HFF-Myc (cell line): ENCODE measurements at places on chromosomes 13 and 19.
A peak's percentile ranks its signal among the peaks of the same experiment; 100 is the strongest.

DNA sequence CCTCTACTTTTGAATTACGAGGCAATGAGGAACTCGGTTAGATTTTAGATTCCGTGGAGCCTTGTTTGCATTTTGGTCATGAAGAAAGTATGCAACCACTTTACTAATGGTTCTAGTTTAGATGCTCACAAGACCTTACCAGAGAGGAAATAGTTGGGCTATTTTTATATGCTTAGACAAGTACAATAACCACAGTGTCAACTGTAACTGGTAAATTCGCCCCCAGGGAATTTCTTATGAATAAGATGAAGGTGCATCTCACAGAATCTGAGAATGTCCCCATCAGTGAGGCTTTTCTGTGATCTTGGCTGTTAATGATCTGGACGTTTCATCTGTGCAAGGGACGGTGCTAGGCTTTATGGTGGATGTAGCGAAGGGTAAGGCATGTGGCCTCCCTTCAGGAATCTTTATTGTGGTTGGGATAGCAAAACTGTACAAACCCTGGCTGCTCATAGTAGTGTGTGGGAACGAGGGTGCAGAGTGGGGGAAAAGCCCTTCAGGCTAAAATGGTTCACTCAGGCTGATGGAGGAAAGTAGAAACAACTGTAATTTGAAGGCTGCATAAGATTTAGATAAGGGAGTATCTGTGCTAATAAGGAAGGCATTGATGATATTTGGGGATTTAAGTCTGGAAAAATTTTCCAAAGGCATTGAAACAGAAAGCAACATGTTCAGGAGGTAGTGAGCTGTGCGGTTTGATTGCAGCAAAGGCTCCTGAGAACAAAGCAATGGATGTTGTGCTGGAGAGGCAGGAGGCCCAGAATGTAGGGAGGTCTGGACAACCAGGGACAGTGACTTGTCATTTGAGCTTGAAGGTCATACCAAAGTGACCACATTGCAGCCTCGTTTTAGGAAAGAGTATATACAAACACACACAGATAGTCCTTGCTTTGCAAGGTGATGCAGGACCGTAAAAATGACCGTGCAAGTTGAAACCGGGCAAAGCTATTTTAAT is 28.4 kb downstream of the UBAC2 start:
- no peak for DNase-seq

DNA sequence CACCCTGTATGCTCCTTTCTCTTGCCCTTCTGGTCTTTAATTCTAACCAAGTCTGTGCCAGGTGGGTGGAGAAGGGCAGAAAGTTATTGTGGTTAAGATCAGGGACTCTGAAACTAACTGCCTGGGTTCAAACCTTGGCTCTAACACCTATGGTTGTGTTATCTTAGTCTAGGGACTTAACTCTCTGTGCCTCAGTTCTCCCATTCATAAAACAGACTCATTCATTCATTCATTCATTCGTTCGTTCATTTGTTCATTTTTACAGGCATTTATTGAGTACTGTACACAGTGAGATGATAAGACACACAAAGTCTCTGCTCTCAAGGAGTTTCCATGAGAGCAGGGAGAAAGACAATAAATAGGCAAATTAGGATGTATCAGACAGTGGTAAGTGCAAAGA is 30.1 kb downstream of the SOX21 start:
- no peak for DNase-seq

- DNase-seq: no peak
Measured at GRCh38 chr13:74128156-74128767, 5.9 kb downstream of the KLF12 start.

DNA sequence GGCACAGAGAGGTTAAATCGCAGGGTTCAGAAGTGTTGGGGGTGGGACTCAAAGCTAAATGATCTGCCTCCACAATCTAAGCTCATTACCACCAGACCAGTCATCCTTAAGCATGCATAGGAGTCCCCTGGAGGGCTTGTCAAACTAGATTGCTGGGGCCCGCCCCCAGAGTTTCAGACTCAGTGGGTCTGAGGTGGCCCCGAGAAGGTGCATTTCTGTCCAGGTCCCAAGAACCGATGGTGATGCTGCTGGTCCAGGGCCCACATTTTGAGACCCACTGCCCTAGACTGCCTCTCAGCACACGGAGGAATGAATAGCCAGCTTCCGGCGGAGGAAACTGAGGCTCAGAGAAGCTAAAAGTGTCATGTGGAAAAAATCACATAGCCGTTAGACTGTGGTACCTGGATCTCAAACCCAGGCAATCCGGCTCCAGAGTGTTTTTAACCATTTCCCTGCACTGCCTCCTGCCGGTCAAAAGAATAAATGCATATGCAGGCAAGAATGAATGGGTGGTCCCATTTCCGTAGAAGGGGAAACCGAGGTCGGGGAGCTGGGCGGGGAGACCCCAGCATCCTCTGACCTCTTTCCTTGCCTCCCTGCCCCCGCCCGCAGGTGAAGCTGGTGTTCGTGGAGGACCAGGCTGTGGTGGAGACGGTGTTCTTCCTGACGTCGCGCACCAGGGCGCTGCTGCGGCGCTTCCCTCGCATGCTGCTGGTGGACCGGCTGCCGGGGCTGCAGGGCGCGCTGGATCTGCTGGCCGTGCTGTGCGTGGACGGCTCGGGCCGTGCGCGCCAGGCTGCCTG is 23.8 kb downstream of the ZSWIM9 start:
- no peak for DNase-seq

DNA sequence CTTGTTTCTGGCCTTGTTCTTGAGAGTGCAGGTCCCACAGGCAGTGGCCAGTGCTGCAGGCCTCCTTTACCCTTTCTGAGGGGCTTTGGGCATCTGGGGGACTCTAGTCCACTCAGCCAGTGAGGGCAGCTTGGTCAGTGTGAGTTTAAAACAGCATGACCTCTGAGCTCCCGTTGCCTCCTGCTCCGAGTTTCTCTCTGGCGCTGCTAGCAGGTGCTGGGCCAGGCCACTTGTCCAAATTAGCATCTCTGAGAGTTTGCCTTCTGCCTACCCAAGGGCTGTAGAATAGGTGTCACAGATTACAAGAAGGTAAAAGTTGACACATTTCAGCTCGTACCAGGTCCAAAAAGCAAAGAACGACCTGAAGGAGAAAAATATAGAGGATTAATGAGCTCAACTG is 105.9 kb downstream of the SIPA1L3 start:
- no peak for DNase-seq

DNA sequence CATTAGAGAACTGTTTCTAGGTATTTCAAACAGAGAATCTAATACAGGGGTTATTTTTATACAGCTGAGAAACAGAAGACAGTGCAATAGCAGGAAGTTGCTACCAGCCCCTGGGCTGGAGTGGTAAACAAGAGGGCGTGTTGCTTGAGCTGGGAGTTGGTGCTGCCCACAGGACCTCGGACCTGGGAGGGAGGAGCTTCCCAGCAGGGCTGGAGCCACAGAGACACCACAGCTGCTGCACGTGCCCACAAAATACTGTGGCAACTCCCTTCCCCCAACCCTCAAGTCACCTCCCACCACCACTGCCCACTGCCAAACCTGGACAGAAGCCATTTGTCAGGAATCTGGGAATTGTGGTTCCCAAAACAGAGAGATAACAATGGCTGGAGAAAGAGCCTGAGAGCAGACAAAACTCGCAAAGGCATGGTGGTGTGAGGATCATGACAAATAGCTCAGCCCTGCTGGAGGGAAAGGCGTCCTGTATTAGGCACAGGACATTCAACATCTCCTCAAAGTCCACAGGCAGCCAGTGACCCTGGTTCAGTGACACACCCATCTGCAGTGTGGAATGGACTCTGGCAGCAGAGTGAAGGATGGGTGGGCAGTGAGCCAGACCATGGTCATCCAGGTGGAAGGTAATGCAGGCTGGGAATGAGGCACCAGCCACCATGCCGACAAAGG is 57.2 kb downstream of the SPATA13 start:
- DNase-seq: no peak

DNA sequence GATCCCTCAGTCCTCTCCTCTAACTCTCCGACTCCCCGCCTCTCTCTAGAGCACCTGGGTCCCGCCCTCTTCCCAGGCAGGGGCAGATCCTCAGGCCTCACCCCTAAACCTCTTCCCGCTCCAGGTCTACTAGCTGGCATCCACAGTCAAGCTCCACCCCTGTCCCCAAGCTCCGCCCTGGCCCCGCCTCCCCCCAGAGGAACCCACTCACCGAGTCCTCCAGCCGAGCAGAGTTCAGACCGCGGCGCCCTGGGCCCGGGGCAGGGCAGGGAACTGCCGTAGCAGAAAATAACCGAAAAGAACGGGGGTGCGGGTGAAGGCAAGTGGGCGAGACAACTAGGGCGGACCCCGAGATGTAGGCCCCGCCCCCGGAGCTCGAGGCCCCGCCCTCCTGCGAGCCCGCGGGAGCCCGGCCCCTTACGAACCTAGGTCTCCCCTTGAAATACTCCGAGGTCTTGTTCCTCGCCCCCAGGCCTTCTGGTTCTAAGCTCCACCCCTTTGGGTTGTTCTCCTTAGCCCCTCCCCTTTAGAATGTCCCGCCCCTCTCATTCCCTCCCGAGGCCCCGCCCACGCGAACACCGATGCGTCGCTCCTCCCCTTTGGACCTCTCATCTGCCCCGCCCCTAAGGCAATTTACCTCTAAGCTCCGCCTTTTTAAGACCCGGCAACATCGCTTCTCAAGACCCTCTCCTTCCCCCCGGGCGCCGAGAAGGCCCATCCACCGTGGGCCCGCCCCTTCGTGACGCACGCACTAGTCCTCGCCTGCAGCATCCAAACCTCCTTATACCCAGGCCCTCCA is at the start of gene GGN:
GGN (minus strand) TSS at position 485 of the 799 bp plus-strand sequence. CDS start 773 bp downstream, outside the sequence.
- DNase-seq: peak; percentile 75

GRCh38 chr13:69274231-69274630 is 833.4 kb upstream of the ATXN8OS start:
- DNase-seq: no peak

- no peak for DNase-seq
Measured at GRCh38 chr19:49890349-49891311, 6.1 kb downstream of the IL4I1 start.

DNA sequence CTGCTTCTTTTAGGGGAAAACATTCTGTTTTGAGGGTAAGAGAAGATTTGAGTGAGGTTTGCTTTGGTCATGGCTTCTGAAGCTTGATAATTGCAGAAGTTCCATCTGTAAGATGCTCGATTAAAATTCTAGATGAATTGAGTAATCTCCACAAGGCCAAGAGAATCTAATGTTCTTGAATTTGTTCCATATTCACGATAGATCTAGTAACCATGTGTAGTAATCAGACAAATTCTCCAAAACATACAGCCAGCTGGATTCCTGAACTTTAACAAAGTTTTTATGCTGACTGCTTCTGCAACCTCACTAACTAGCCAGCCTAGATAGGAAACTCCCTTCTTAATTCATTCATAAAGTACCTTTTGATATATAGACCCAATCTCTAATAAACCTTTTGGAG is 92.7 kb downstream of the COL4A2 start:
- no peak for DNase-seq

- DNase-seq: no peak
Measured at GRCh38 chr19:34362679-34363069, 2.3 kb upstream of the GPI start.

DNA sequence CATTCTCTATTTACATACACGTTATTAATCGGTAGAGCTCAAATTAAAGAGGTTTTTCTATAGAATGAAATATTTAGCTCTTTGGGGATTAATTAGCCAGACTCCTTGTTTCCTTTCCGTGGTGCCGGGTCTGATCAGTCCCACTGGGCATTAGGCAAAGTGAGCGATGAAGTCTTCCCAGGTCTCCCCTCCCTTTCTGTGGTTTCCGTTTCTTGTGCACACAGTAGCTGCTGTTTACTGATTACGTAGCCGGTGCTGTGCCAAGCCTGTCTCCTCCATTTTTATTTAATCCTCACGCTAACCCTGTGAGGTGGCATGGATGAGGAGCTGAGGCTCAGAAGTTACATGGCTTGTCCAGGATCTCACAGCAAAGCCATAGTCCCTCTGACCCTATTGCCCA is 9.0 kb downstream of the SLC25A15 start:
- no peak for DNase-seq

- DNase-seq: no peak
Measured at GRCh38 chr19:32311371-32311770, 34.0 kb upstream of the ZNF507 start.

- no peak for DNase-seq
Measured at GRCh38 chr13:26679411-26680122, 81.0 kb downstream of the GPR12 start.

DNA sequence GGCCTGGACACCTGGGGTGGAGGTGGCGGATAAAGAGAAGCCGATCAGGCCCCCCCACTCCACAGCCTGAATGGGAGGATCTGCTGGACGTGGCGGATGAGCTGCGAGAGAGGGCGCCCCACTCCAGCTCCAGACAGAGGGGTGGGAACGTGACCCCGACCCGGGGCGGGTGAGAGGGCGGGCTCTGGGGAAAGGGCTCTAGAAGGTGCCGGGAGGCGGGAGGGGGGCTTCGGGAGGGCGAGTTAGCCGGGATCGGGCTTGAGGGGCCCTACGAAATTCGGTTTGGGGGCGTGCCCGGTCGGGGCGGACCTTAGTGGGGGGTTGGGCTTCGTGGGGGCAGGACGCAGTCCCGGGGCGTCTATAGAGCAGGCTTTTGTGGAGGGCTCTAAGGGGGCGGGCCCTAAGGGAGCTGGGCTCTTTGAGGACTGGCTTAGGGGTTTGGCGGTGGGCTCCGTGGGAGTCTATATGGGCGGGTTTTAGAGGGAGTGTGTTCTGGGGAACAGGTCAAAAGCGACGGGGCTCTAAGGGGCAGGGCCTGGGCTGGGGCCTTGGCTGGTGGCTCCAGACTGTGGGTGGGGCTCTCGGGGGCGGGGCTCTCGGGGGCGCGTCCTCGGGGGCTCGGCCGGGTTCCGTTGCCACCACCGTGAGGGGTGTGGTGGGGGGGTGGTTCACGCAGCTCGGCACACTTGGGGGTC is 4.1 kb upstream of the NANOS3 start:
- DNase-seq: no peak

- DNase-seq: no peak
Measured at GRCh38 chr13:33870046-33870668, 52.2 kb downstream of the RFC3 start.

DNA sequence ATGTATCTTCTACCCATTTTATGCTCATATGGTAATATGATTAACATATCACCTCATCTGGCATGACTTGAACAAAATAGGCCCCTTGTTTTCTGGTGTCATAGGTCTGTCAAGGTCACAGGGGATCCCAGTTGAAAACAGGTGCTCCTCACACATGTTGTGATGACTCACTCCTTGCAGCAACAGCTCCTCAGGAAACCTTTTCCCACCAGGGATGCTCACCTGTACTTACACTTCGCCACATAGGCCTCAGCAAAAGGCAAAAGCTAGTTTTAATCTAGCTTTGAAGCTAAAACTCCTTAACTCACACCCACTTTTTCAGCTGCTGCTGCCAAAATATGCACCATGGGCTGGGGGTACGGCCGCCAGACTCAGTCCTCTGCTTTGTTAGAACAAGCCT is 110.0 kb upstream of the SOX21 start:
- DNase-seq: no peak

- no peak for DNase-seq
Measured at GRCh38 chr19:43847884-43848283, 20.8 kb downstream of the ZNF283 start.
